Fibroblast of upper back skin (primary cell): ENCODE measurements at places on chromosomes 7 and 10.

GRCh38 chr7:133052401-133052756 is 29.5 kb downstream of the CHCHD3 start:
- no peak for DNase-seq

- peak; percentile 59 for DNase-seq
Measured at GRCh38 chr10:80324086-80324485, 32.5 kb downstream of the DYDC1 start.

GRCh38 chr10:42926843-42927242 is 144.2 kb downstream of the BMS1 start:
- DNase-seq, result peak; percentile 64

GRCh38 chr10:125102821-125103220 is 57.5 kb downstream of the CTBP2 start:
- no peak for DNase-seq

- peak; percentile 69 for DNase-seq
Measured at GRCh38 chr10:12418725-12419261, 69.4 kb downstream of the CAMK1D start.

DNA sequence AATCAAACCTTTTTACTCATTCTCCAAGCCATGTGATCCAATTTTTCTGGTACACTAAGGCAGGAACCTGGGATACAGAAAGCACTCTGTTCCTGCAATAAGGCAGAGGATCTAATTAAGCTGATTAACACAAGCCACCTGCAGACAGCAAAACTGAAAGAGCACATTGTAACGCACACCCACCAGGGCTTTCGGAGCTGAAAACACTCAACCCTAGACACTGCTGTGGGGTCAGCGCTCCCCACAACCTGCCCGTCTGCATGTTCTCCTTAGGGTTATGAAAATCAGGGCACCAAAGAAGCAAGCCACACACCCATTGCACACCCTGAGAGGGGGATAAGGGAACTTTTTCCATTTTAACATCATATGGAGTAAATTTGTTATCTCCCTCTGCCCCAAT is 1022.2 kb upstream of the LRRTM3 start:
- no peak for DNase-seq

GRCh38 chr10:112816033-112816430 is 134.0 kb upstream of the TCF7L2 start:
- no peak for DNase-seq

- DNase-seq, result no peak
Measured at GRCh38 chr10:2278363-2278762, 541.0 kb upstream of the ADARB2 start.

DNA sequence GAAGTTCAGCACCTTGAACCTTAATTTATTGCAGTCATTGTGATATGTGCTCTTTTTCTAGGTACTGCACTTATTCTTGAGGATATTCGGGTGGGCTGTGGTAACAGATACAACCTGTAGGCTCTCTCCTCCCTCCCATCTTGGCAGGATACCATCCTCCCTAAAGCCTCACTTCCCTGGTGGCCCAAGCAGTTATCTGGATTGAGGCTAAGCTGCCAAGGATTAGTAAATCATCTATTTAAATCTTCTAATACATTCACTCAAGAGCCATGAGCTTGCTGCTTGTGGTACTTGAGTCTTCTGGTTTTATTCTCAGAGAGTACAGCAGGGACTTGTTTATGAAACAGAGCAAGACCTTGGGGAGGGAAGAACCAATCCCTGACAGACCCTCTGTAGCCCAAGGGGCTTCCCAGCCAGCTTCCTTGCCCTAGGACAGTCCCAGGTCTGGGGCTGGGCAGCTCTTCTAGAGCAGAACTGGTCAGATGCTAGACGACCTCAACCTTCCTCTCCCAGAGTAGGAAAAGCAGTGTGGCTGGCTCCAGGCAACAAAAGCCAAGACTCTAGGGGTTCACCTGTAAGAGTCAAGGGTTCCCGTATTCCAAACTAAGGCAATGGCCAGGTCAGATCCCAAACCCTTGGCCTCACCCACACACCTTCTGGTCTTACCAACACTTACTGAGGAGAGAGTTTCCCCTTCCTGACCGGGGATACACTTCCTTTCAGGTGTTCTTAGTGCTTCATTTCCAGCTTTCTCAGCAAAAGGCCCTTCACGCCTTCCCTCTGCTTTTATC is 21.3 kb downstream of the WNT8B start:
- no peak for DNase-seq

DNA sequence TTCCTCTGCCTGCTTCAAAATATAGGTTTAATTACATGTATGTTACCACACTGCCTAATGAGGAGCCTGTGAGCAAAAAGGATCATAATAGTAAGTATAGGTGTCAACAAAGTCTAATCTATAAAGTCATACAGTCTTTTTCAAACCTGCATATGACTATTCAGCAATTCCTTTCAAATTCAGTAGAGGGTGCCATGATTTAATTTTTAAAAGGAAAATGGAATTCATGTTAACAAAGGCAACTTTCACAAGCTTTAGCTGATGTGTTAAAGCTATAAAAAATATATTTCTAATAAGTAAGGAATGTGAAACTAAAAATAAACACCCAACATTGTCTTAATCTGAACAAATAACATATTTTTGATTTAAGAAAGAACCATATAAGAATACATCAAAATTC is 52.1 kb downstream of the MPP7 start:
- DNase-seq, result peak; percentile 42

- DNase-seq, result no peak
Measured at GRCh38 chr10:105288026-105288425, 646.9 kb downstream of the SORCS3 start.

DNA sequence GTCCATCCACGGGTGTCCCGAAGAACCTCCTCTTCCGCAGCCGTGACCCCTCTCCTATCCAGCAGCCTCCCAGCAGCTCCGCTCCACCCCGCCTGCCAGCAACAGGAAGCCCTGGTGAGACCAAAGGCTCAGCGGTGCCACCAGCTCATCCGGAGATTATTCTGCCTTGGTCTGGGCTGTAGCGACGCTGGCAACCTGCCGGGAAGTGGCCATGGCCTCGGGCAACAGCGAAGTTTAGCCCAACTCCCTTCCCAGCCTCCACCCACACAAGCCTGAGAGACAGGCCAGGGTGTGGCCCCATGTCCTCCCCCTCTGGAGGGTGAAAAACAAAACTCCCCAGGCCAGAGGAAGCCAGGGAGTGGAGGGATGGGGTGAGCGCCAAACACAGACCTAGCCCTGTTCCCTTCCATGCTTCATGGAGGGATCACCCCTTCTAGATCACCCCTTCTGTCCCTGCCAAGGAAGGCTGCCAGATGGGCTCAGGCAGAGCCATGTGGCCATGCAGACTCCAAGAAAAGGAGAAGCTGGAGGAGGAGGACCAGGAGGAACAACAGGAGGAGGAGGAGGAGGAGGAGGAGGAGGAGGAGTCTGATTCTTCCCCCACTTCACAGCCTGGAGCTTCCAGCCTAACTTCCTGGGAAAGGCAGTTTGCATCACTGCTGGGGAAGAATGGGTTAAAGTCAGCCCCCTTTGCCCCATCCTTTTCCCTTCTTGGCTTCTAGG is 918 bp downstream of the CALHM2 start:
- DNase-seq, result peak; percentile 26

DNA sequence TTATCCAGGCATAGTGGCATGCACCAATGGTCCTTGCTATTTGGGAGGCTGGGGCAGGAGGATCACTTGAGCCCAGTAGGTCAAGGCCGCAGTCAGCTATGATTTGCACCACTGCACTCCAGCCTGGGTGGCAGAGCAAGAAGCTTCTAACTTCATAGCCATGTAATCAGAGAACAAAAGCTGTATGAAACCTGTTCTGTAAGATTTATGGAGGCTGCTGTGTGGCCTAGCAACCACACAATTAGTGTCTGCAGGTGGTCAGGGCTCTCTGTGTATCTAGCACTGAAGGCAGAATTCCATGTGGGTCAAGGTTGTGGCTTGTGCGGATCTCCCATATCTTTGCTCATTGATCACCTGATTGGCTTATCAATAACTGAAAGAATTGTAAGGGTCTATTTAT is 221.5 kb upstream of the FOXK1 start:
- no peak for DNase-seq

- peak; percentile 68 for DNase-seq
Measured at GRCh38 chr10:132637477-132638129, 100.0 kb downstream of the INPP5A start.
